CD4-positive, alpha-beta T cell (primary cell): ENCODE measurements at places on chromosomes 11 and 22. TPM values are rescaled to one million over a fixed set of nuclear protein-coding genes. Genes with fewer than 3 reads are reported as not detected.

Gene BATF2
- not detected for total RNA-seq

GRCh38 chr11:102205805-102206204 is 95.6 kb downstream of the YAP1 start:
- DNase-seq: no peak
- H3K4me3 ChIP-seq: no peak overlapping the region
- no peak overlapping the region for H3K27ac ChIP-seq

DNA sequence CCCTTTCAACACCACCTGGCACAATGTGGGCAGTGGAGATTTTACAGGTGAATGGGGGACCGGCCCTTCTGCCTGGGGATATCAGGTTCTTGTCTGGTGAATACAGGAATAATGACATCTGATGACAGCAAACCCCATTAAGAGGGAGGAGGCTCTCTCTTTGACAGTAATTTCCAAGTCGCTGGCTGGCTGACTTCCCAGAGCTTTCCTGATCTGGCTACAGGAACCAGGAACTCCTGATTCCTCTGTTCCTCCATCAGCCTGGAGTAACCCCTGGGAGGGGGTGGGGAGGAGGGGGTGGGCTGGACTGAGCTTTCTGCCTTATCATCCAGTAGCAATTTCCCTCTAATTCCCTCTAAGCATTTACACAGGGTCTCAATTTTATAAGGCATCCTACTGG is 3.7 kb upstream of the MIEF1 start:
- H3K36me3 ChIP-seq: no peaks in the 10 kb centered on the region
- no peak overlapping the region for H3K4me3 ChIP-seq
- no peaks in the 10 kb centered on the region for H3K27me3 ChIP-seq
- peaks cover 28% of the 10 kb centered on the region for H3K4me1 ChIP-seq
- no peak overlapping the region for H3K27ac ChIP-seq

DNA sequence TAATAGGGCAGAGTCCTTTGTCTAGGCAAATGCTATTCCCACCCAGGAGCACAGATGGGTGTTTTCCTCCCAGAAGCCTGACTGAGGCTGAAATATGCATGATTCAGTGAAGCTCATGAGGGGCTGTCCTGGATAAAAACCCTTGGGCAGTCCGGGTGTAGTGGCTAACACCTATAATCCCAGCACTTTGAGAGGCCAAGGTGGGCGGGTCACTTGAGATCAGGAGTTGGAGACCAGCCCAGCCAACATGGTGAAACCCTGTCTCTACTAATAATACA is 48.6 kb upstream of the LMO2 start:
- no peak for DNase-seq
- no peaks in the 10 kb centered on the region for H3K4me1 ChIP-seq
- no peaks in the 10 kb centered on the region for H3K27me3 ChIP-seq
- H3K4me3 ChIP-seq: no peak overlapping the region
- H3K27ac ChIP-seq: no peak overlapping the region
- no peaks in the 10 kb centered on the region for H3K36me3 ChIP-seq

DNA sequence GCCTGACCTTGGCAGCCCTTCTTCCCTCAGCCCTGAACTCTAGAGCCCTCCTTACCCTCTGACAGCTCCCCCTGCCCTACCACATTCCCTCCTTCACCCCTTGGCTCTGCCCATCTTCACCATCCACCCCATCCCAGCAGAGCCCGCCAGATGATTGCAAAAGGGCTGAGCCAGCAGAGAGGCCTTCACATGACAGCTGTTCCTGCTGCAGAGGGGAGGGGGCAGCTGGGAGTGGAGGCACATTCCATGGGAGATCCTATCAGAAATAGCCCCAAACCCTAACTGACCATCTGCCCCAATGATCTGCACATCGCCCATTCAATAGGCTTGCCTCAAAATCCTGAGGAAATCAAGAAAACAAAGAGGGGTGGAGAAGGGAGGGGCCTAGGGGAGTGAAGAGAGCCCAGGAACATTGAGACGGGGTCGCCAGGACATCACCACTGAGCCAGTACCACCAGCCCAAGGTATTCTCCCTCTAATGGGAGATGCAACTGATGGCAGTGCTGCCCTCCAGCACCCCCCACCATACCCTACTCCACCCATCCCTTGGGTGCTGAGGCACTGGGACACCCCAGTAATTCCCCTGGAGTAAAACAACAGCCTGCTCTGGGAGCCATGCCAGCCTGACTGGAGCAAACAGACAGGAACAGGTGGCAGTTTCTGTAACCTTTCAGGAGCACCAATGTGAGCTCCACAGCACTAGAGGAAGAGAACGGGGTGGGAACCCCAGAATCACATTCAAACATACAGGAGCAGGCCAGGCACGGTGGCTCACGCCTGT is 8.0 kb upstream of the AHNAK start:
- DNase-seq: no peak
- peaks cover 99% of the 10 kb centered on the region for H3K4me1 ChIP-seq
- peak overlapping the region; percentile 49 for H3K4me3 ChIP-seq
- H3K27me3 ChIP-seq: no peaks in the 10 kb centered on the region
- peaks cover 11% of the 10 kb centered on the region for H3K36me3 ChIP-seq
- peak overlapping the region; percentile 97 for H3K27ac ChIP-seq

Gene MIAT
- 27.2 TPM for total RNA-seq

DNA sequence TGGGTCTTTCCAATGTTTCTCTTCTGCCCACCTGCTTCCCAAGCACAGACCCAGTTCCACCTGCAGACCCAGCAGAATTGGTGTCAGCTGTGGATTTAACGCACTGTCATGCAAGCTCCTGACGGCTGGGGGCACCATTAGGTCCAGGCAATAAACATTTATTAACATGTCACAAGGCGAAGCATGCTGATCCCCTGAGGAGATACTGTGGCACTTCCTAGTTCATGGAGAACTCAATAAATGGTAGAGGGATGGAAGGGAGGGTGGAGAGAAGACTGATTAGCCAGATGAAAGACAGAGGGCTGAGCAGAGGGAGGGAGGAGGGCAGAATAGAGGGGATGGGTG is 68.3 kb upstream of the TSPAN18 start:
- H3K4me3 ChIP-seq: no peak overlapping the region
- peaks cover 16% of the 10 kb centered on the region for H3K4me1 ChIP-seq
- no peaks in the 10 kb centered on the region for H3K27me3 ChIP-seq
- H3K36me3 ChIP-seq: no peaks in the 10 kb centered on the region
- DNase-seq: no peak

GRCh38 chr22:31094021-31094551 is 13.0 kb downstream of the SMTN start:
- H3K36me3 ChIP-seq: no peaks in the 10 kb centered on the region
- H3K4me1 ChIP-seq: peaks cover 2% of the 10 kb centered on the region
- no peak overlapping the region for H3K4me3 ChIP-seq
- DNase-seq: no peak
- H3K27me3 ChIP-seq: no peaks in the 10 kb centered on the region

DNA sequence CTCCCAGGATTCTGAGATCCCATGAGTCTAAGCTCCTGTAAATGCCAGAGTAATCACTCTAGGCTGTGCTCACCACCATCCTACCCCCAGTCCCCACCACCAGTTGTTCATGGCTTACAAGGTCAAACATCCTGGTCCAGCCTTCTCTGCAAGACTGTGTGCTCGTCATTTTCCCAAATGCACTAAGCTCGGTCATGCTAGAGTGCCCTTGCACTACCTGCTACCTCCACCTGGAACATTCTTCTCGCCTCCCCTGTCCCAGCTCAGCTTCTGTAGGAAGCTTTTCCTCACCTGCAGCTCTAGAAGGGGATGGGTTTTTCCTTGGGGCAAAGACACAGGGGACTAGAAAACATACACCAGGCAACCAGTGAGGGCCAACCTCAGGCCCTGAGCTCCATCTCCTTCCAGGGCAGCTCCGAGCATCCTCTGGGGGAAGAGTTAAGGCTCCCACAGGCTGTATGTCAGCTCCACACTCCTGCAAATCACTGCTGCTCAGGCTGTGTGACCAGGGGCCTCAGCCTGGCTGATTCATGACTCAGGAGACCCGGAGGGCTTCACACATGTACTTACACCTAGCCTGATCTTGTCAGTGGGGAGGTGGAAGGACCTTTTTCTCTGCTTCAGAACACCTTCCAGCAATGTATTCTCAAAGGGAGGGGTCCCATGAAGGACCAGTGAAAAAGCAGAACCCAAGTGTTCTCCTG is 37.2 kb upstream of the CSNK2A3 start:
- no peak for DNase-seq
- H3K36me3 ChIP-seq: no peaks in the 10 kb centered on the region
- H3K27me3 ChIP-seq: no peaks in the 10 kb centered on the region
- no peaks in the 10 kb centered on the region for H3K4me1 ChIP-seq
- H3K27ac ChIP-seq: no peak overlapping the region

Gene P4HA3
- not detected for total RNA-seq

GRCh38 chr22:39182478-39183030 is 30.1 kb upstream of the CBX7 start:
- no peak overlapping the region for H3K27ac ChIP-seq
- H3K36me3 ChIP-seq: no peaks in the 10 kb centered on the region
- H3K4me1 ChIP-seq: peaks cover 14% of the 10 kb centered on the region
- no peaks in the 10 kb centered on the region for H3K27me3 ChIP-seq
- DNase-seq: no peak
- H3K4me3 ChIP-seq: no peak overlapping the region

DNA sequence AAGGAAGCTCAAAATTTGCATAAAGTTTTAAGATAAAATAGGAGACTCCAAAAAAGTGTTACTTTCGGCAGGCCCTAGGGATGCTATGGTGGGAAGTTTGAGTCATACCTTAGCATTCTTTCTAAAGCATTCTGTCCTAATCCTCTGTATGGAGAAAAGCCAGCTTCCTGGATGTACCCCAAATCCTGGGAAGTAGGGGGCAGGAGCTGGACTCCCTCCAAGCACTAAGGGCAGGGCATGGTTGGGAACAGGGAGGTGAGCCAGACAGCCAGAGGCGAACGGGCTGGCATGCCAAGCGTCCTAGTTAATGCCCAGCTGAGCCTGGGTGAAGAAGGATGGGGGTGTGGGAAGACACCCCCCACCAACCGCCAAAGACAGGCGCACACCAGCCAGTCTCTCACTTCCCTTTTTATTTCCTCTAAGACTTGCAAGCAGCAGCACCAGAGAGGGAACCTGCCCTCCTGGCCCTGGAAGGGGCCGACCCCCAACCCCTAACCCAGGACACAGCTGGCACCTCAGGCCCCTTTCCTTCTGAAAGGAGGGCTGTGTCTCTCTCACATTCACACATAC is 23.9 kb downstream of the RTN4RL2 start:
- no peak overlapping the region for H3K27ac ChIP-seq
- H3K36me3 ChIP-seq: peaks cover 30% of the 10 kb centered on the region
- peaks cover 13% of the 10 kb centered on the region for H3K4me1 ChIP-seq
- DNase-seq: no peak
- H3K27me3 ChIP-seq: peaks cover 20% of the 10 kb centered on the region

DNA sequence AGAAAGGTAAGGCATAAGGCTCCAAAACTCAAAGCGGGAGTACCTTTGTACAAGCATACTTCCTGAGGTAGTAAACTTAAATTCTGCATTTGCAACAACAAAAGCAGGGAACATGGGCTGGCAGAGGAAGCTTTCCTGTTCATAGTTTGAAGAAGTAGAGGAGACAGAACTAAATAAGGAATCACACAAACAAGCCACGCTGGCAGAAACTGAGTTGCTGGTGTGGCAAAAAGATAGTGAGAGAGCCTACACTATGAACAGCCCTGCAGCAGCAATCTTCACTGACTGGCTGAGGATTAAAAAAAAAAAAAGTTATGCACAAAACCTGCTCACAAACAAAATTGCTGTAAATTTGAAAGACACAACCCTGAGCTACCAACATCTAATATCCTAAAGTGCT is 46.5 kb downstream of the FCHSD2 start:
- no peak for DNase-seq
- no peaks in the 10 kb centered on the region for H3K4me1 ChIP-seq
- H3K27ac ChIP-seq: no peak overlapping the region
- no peaks in the 10 kb centered on the region for H3K36me3 ChIP-seq
- H3K27me3 ChIP-seq: no peaks in the 10 kb centered on the region

DNA sequence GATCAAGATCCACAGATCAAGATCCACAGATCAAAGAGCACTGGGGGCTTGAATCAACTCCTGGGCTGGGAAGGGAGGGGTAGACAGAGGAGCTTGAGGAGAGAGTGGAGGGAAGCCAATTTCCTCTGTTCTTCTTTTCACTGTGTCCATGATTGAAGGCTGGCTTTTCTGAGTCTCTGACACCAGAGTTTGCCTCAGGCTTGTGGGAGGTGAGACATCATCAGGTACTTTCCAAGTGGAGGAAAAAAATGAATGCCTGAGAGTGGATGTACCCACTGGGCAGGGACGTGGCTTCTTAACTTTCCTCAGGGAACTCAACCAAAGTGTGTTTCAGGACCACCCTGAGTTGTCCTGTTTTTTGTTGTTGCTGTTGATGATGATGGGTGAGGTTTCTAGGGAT is 11.0 kb upstream of the HEPHL1 start:
- H3K4me3 ChIP-seq: no peak overlapping the region
- H3K27ac ChIP-seq: no peak overlapping the region
- no peaks in the 10 kb centered on the region for H3K4me1 ChIP-seq
- H3K36me3 ChIP-seq: no peaks in the 10 kb centered on the region
- no peaks in the 10 kb centered on the region for H3K27me3 ChIP-seq

GRCh38 chr22:37235897-37236607 is 8.0 kb downstream of the RAC2 start:
- peak overlapping the region; percentile 58 for H3K27ac ChIP-seq
- H3K4me3 ChIP-seq: no peak overlapping the region
- peak; percentile 42 for DNase-seq
- H3K27me3 ChIP-seq: no peaks in the 10 kb centered on the region

- H3K36me3 ChIP-seq: no peaks in the 10 kb centered on the region
- H3K27me3 ChIP-seq: no peaks in the 10 kb centered on the region
Measured at GRCh38 chr11:105229761-105230160, 90.2 kb upstream of the CARD18 start.

Gene SULT4A1
- not detected for total RNA-seq

DNA sequence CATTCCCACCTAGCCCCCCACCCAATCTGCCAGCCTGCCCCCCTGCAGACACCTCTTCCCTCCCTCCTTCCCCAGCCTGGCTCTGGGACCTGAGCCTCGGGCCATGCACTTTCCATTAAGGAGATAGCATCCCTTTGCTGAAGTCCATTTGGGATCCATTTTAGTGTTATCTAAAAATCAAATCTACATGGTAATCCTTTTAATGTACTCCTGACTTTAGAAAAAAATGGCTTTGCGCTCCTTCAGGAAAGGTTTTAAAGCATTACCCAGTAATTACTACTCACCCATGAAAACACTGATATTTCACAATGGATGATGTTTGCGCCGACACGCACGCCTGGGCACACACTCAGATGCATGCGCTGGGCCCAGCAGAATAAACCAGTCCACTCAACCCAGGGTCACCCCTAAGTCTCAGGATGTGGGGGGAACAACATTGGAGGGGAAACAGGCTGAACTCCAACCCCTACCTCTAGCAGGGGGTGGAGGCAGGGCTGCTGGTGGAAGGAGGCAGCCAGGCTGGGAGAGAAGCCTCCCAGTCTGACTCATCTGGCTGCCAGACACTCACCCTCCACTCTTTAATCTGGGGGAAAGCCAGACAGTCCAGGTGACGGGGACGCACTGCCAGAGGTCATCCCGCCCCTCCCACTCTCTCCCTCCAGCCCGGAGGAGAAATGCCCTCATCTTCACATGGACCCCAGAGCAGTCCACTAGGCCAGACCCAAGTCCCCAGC is 29.8 kb downstream of the LMO1 start:
- H3K27me3 ChIP-seq: no peaks in the 10 kb centered on the region
- H3K36me3 ChIP-seq: no peaks in the 10 kb centered on the region
- no peak overlapping the region for H3K27ac ChIP-seq
- DNase-seq: no peak
